ENCODE measurements at places on chromosomes 11 and 22.

- DNase-seq: no peak
Measured at GRCh38 chr11:75280770-75281468, 40.3 kb downstream of the TPBGL start.

- no peak for DNase-seq
Measured at GRCh38 chr11:10911907-10912306, 54.1 kb upstream of the ZBED5 start.

- DNase-seq: no peak
Measured at GRCh38 chr11:128908391-128909246, 17.5 kb downstream of the KCNJ5 start.

DNA sequence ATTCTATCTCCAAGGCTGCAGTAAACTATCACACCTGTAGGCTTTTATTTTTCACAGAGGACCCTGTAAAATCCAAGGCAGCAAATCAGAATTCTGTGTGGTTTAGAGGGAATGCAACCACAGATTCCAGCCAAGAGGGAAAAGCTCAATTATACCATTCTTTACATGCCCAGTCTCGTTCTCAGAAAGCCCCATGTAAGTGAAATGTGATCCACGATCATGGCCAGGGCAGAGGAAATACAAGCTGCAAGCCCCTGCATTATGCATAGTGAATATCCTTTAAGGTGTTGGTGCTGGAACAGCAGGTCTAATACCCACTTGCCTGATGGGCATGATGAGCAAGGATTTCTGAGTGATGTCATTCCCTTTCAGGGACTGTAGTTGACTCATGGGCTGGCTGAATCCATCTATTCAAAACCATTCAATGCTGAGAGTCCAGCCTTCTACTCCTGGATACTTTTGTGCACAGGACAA, 198.7 kb upstream of the MTMR2 start:
- DNase-seq: no peak

DNA sequence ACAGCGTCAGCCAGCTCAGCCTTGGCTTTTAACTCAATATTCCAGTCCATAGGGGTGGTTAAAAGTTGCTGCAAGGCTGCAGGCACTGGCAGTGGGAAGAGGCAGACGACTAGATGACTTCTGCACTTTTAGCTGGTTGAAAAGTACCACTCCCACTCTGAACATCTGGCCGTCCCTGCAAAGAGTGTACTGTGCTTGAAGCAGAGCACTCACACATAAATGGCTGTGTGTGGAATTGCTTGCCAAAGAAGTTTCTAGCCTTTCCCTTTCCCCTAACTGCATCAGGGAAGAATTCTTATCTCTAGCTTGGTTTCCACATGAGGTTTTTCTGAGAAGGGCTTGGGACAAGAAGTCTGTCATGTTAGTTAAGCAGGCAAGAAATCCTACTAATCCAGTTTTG, 5.1 kb upstream of the PHLDB1 start:
- DNase-seq: no peak

GRCh38 chr22:29813563-29813962, 24.5 kb downstream of the ASCC2 start:
- DNase-seq: no peak

GRCh38 chr11:134878785-134879184, 466.7 kb upstream of the B3GAT1 start:
- no peak for DNase-seq

DNA sequence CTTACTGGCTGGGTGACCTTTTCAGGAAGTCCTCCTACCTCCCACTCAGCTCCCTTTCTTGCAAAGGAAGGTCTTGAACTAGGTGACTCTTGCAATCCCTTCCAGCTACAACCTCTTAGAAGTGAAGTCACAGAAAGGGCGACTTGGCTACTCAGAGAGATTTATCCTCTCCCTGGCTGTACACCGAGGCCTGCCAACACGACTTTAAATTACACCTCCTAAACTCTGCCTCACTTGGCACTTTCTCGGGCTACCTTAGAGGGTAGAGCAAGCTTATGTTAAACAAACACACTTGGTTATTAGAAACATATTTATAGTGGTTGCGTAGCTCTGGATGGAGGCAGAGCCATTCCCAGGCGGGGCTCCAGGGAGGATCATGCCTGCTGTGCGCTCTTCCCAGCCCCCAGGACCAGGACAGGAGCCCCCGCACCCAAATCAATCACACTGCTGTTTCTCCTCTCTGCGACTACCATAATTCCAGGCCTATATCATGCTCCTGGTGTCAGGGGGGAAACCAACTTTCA, 358.4 kb downstream of the BUD13 start:
- no peak for DNase-seq

- DNase-seq: no peak
Measured at GRCh38 chr11:124600621-124601320, 10.5 kb upstream of the PANX3 start.

- no peak for DNase-seq
Measured at GRCh38 chr11:87304412-87304811, 266.7 kb downstream of the TMEM135 start.

GRCh38 chr11:33394431-33395109, 137.4 kb downstream of the HIPK3 start:
- DNase-seq: no peak

DNA sequence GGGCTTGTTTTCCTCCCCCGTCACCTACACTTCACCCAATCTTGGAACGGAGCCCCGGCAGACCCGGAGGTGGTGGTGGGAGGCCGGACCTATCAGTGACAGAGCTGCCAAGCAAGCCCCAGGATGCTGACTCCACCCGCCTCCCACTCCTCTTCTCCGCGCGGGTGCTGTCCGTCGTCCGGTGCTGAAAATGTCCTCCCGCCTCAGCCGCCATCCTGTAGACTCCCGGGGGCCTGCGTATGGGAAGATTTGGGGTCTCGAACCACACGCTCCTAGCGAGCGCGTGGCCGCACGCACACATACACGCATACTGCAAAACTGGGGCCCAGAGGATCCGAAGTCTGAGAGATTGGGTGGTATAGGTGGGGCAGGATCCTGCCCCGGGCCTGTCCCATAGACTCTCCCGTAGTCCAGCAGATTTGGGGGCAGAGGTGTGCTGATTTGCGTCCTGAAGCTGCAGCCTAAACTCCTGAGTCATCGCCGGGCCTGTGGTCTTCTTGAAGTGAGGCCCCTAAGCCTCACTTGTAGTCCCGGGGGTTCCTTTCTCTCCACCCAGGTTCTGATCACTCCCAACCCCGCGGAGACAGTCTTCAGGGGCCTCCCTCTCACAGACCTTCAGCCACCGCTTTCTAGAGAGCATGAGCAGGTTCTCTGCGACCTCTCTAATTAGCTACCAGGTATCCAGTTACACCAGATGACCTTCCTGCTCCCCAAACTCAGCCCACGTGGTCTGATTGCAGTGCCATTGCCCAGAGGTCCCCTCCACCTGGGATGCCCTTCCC, 796 bp upstream of the YIF1A start:
- DNase-seq: peak; percentile 69

DNA sequence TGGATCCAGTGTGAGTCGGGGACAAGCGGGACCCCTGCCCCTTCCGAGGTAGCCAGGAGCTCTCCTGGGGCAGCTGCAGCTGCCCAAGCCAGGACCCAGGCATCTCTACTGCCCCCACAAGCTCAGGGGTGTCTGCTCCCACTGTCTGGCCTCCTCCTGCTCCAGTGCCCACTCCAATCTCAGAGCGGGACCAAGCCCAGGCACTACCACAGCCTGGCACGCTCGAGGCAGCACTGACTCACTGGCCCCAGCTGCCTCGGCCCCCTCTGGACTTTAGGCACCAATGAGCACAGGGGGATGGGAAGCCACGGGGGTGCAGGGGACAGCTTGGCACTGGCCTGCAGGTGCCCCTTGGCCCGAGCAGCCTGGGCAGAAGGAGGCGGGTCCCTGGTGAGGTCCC, 8.2 kb downstream of the IL2RB start:
- DNase-seq: no peak

- DNase-seq: no peak
Measured at GRCh38 chr22:45102896-45103420, 60.8 kb upstream of the NUP50 start.

DNA sequence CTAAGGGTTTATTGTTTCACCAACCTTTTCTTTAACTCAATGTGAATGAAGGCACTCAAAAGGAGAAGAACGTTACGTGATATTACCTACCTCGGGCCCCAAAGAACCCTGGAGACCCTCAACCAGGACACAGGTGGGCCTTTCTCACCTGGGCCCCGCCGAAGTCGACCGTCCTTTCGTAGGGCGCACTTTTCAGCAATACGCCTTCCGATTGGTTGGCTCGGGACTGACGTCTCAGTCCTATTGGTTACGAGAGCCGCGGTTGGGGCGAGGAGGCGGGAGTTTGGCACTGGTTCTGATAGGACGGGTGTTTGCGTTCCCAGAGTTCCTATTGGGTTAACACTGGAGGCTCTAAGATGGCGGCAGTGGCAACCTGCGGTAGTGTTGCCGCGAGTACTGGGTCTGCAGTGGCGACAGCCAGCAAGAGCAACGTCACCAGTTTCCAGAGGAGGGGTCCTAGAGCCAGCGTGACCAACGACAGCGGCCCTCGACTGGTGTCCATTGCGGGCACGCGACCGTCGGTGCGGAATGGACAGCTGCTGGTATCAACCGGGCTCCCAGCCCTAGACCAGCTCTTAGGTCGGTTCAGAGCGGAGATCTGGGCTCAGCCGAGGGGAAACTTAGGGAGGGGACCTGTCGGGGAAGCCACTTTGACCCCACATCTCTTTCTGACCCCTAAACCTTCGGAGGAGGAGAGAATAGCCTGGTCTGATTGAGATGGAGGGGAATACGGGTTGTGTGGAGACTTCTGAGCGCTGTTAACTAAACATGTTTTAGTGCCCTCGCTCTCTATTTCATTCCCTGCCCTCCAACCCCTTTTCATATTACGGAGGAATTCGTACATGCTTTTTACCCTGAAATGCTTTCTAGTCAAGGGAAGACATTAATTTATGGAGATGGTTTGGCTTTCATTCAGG, at the start of the genes ELP4 and IMMP1L:
ELP4 (plus strand) TSS at position 339 of the 917 bp plus-strand sequence; CDS start at position 357, 18 bp downstream.
IMMP1L (minus strand) TSS at position 194 of the 917 bp plus-strand sequence. CDS start 46,346 bp downstream, outside the sequence.
- peak; percentile 95 for DNase-seq

GRCh38 chr11:106461148-106461691, 383.8 kb downstream of the AASDHPPT start:
- no peak for DNase-seq

GRCh38 chr11:69291459-69292110, 2.4 kb upstream of the MYEOV start:
- DNase-seq: no peak

DNA sequence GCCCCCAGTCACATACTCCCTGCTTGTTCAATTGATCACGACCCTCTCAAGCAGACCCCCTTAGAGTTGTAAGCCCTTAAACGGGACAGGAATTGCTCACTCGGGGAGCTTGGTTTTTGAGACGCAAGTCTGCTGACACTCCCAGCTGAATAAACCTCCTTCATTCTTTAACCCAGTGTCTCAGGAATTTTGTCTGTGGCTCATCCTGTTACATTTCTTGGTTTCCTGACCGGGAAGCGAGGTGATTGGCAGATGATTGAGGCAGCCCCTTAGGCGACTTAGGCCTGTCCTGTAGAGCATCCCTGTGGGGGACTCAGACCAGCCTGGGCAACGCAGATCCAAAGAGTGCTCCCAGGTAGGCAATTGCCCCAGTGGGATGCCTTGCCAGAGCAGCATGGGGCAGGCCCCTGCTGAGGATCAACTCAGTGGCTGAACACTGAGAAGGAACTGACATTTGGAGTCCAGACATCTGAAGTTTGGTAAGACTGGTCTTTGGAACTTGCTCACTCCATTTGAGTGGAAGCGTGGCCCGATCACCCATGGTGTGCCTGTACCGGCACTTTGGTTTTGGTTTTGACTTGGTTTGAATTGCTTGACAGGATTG, 51.5 kb downstream of the NEU3 start:
- no peak for DNase-seq

DNA sequence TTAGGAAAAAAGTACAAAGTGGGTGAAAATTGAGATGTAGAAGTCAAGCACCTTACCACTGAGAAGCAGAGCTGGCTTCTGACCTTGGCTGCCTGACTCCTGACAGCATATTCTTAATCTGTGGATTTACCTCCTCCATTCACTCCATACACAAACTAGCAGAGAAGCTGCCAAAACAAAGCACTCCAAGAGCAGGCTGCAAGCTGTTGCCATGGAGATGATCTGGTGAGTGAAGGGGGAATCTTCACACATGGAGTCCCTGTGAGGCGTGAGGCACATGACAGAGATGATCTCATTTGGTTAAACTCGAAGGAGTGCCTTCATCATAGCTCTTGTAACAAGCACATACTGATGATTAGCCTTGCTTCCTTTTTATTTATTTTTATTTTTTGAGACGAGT, 16.1 kb downstream of the COMMD9 start:
- DNase-seq: no peak

GRCh38 chr11:18890615-18891014, 48.6 kb downstream of the MRGPRX1 start:
- no peak for DNase-seq

DNA sequence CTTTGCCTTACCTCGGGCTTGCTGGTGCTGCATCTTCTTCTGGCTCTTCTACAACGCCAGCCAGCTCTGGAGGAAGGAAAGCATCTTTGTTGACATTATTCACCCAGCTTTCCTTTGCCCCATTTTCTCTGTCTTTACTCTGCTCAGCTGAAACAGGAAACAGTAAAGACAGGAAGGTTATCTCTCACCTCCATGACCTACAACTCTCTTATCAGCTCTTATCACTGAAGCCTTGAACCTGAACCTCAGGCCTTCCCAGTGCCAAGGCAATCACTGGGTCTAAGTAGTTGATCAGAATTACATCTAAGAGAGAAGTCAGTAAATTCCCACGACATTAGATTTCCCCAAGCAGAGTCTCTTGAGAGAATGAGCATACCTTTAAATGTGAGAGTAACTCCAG, 59.6 kb upstream of the CCDC89 start:
- no peak for DNase-seq

GRCh38 chr11:64900263-64900678, 16.7 kb downstream of the ATG2A start:
- DNase-seq: peak; percentile 64

- DNase-seq: peak; percentile 99
Measured at GRCh38 chr22:43014869-43015676, at the start of gene PACSIN2. PACSIN2 (minus strand) TSS chr22:43015149; CDS start chr22:42912080, 103,069 bp downstream.

DNA sequence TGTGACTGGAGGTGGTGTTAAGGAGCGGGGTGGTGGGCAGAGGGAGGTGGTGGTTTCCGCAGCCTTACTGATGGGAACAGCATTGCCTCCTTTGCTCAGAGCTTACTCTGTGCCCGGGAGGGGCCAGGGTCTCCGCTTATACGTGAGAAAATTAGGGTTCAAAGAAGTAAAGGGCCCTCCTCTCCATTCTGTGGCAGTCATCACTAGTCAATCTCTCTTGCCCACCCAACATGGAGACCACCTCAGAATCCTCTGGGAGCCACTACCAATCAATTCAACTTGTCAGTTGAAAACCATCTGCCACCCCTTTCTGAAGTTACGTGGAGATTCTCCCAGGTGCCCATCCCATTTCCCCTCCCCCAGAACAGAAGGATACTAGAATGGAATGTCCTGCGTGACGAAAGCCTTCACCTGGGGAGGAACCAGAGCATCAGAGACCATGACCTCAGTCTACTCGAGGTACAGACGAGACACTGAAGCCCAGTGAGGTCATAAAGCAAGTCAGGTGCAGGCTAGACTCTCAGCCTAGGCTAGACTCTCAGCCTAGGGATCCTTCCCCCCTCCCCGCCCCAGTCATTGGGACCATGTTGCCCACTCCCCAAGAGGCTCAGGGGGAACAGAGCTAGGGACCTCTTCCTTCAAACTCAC, 2.0 kb downstream of the SELENOM start:
- no peak for DNase-seq

Measured in activated CD4-positive, alpha-beta T cell treated with anti-CD3 and anti-CD28 coated beads, Interleukin-2, amount 50 U/mL, for 1 hour (primary cell).